Glutamatergic neuron (in vitro differentiated cells): ENCODE measurements at places on chromosomes 2 and 18.

DNA sequence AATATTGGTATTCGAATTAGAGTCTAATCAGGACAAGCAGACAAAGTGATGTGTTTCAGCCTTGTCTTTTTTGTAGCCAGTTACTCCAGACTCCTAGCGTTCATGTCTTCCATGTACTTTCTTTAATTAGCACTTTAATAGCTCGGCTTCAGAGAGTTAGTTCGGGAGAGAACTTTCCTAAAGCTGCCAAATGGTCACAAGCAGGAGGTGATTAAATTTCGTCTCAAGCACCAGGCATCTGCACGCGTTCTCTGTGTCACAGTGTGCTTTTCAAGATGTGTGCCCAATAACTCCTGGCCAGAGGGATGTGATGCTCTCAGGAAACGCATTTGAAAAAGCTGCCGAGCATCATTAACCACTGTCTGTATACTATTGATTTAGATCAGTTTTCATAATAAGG, 790.8 kb downstream of the SOCS6 start:
- DNase-seq, result no peak
- H3K27me3 ChIP-seq, result no peaks in the 10 kb centered on the region
- no peak overlapping the region for H3K27ac ChIP-seq
- no peaks in the 10 kb centered on the region for H3K36me3 ChIP-seq

DNA sequence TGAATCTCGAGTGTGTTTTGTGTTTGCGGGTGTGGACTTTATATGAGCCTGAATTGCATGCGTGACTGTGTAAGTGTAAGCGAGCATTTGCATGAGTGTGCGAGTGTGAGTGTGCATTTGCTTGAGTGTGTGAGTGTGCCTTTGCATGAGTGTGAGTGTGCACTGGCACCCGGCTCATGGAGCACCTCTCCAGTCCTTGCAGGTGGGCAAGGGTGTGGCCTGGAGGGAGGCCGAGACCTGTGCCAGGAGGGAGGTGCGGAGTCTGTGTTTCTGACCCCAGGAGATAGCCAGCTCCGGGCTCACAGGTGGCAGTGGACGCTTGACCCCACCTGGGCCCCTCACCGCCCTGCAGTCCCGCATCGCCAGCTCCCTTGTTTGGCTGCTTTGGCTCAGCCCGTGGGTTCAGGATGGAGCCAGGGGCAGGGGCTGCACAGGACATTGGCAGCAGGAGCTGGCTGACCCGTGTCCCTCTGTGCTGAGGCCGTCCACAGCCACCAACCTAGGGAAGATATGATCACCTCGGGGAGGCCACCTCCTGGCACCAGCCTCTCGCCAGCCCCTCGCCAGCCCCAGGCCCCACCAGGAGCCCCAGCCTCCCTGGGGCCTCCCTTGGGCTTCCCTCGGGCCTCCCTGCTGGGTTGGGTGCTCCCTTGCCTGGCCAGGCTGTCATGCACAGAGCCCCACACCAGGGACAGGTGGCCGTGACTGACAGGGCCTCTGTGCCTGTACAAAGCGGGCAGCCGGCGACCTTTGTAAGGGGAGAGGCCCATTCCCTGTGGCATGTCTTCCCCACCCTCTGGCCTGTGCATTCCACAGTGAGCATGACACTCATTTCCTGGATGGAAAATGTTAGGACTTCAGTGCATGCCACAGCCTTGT, 81.6 kb downstream of the PTGR3 start:
- peaks cover 10% of the 10 kb centered on the region for H3K36me3 ChIP-seq
- no peak overlapping the region for H3K27ac ChIP-seq
- no peak for DNase-seq
- H3K4me1 ChIP-seq, result peaks cover 2% of the 10 kb centered on the region
- H3K27me3 ChIP-seq, result peaks cover 8% of the 10 kb centered on the region
- no peak overlapping the region for H3K4me3 ChIP-seq

DNA sequence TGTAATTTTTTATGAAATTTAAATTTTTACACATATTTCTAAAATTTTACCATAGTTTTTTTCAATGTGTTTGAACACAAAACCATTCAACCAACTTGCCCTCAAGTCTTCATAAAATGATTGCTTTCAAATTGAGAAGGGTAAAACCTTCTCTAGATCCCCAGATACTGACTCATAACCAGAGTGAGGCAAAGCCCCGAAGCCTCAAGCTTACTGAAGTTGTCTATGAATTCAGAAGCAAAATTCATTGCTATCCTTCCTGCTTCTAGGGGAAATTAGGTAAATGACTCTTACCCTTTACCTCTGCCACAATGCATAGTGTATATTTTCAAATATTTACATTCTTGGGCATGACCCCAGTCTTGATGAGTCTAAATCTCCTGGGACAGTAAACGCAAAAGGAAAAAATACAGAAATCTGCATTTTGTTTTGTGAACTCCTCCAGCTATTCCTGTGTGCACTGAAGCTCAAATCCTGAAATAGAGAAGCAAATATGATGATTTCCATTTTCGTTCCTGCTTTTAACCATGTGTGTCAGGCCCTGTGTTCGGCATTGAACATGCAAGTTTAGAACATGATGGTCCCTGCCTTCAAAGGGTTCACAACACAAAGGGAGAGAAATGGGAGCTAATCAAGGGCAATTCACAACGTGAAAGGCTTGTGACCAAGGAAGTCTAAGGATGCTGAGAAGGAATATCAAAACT, 246.3 kb downstream of the SUCLG1 start:
- H3K4me3 ChIP-seq, result no peak overlapping the region
- no peak overlapping the region for H3K27ac ChIP-seq
- peaks cover 2% of the 10 kb centered on the region for H3K4me1 ChIP-seq
- no peak for DNase-seq
- H3K27me3 ChIP-seq, result no peaks in the 10 kb centered on the region
- H3K36me3 ChIP-seq, result no peaks in the 10 kb centered on the region

DNA sequence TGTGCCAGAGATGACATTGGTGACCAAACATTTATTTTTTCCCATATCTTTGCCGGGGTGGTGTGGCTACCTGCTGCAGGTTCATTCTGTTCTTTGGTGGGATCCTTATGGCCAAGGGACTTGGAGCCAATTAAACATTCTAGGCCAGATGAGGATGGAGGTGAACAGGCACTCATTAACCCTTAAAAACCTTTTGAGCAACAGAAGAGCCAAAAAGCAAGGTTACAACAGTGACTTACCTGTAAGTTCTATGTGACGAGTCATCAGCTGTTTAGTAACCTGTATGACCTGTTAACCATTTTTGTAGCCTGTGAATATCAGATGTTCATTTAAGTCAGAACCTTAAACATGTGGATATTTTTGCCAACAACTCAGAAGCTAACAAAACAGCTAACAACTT, 105.6 kb downstream of the XRCC5 start:
- no peaks in the 10 kb centered on the region for H3K36me3 ChIP-seq
- no peak overlapping the region for H3K4me3 ChIP-seq
- no peak for DNase-seq
- peaks cover 3% of the 10 kb centered on the region for H3K27me3 ChIP-seq
- no peak overlapping the region for H3K27ac ChIP-seq
- H3K4me1 ChIP-seq, result peaks cover 28% of the 10 kb centered on the region

- H3K27ac ChIP-seq, result no peak overlapping the region
- H3K36me3 ChIP-seq, result no peaks in the 10 kb centered on the region
- H3K4me1 ChIP-seq, result no peaks in the 10 kb centered on the region
- DNase-seq, result no peak
These were observed 664.2 kb downstream of the TDRD15 start for GRCh38 chr2:21787941-21788340.

- H3K4me1 ChIP-seq, result no peaks in the 10 kb centered on the region
- DNase-seq, result no peak
- no peak overlapping the region for H3K4me3 ChIP-seq
- H3K36me3 ChIP-seq, result no peaks in the 10 kb centered on the region
- no peak overlapping the region for H3K27ac ChIP-seq
These were observed 94.1 kb upstream of the LDLRAD4 start for GRCh38 chr18:13124411-13124810.

- H3K36me3 ChIP-seq, result no peaks in the 10 kb centered on the region
- H3K27ac ChIP-seq, result no peak overlapping the region
- no peak for DNase-seq
- H3K4me3 ChIP-seq, result no peak overlapping the region
- no peaks in the 10 kb centered on the region for H3K4me1 ChIP-seq
These were observed 869.4 kb upstream of the ID2 start for GRCh38 chr2:7812231-7812995.

DNA sequence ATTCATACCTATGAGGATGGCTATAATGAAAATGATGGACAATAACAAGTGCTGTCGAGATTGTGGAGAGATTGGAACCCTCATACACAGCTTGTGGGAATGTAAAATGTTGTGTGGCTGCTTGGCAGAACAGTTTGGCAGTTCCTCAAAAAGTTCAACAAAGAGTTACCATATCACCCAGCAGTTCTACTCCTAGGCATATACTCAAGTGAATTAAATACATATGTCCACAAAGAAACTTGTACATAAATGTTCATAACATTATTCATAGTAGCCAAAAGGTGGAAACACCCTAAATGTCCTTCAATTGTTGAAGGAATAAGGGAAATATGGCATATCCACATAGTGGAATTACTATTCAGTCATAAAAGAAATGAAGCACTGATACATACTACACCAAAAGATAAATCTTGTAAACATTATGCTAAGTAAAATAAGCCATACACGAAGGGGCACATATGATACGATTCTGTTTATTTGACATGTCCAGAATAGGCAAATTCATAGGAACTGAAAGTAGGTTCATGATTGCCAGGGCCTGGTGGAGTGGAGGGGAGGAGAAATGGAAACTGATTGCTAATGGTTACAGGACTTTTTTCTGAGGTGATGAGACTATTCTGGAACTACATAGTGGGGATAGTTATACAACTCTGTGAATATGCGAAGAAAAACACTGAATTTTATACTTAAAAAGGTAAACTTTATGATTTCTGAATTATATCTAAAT, 92.1 kb downstream of the ADAM23 start:
- H3K27ac ChIP-seq, result no peak overlapping the region
- no peaks in the 10 kb centered on the region for H3K4me1 ChIP-seq
- no peak overlapping the region for H3K4me3 ChIP-seq
- DNase-seq, result no peak
- no peaks in the 10 kb centered on the region for H3K36me3 ChIP-seq
